ENCODE measurements at places on chromosomes 11 and 22.

GRCh38 chr11:61268588-61269250 is 26.4 kb downstream of the VWCE start:
- no peak for DNase-seq

DNA sequence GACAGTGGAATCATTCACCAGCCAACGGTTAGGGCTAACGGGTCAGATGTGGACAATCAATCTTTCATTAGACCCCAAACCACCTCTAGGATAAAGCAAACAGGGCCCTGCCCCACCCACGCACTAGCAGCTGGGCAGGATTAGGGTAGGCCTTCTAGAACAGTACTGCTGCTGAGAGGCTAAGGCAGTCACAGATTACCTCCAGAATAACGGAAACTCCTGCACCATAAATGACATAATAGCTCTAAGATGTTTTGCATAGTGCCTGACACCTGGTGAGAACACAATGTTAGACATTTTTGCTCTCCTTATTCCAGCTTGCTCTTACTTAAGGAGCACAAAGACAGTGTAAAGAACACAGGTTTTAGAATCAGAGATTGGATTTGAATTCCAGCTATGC is 1.8 kb downstream of the SYTL2 start:
- no peak for DNase-seq

DNA sequence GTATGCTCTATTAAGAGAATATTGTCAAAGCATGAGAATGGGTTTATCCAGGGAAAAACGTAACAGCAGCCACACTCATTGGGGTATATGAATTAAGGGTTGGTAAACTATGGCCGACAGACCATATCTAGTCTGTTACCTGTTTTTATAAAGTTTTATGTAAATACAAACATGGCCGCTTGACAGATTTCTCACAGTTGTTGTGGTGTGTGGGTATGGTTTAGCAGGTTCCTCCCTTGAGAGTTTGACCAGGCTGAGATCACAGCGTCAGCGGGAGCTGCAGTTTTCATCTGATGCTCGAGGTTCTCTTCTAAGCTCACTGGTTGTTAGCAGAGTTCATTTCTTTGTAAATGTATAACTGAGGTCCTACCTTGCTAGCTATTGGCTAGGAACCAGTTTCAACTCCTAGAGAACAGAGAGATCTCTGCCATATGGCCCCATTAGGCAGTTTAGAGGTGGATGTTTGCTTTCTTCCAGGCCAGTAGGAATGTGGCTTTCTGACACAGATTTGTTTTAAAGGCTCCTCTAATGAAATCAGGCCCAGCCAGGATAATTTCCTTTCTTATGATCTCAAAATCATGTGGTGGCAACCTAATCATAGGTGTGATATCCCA is 45.5 kb upstream of the GRIK4 start:
- DNase-seq: no peak

DNA sequence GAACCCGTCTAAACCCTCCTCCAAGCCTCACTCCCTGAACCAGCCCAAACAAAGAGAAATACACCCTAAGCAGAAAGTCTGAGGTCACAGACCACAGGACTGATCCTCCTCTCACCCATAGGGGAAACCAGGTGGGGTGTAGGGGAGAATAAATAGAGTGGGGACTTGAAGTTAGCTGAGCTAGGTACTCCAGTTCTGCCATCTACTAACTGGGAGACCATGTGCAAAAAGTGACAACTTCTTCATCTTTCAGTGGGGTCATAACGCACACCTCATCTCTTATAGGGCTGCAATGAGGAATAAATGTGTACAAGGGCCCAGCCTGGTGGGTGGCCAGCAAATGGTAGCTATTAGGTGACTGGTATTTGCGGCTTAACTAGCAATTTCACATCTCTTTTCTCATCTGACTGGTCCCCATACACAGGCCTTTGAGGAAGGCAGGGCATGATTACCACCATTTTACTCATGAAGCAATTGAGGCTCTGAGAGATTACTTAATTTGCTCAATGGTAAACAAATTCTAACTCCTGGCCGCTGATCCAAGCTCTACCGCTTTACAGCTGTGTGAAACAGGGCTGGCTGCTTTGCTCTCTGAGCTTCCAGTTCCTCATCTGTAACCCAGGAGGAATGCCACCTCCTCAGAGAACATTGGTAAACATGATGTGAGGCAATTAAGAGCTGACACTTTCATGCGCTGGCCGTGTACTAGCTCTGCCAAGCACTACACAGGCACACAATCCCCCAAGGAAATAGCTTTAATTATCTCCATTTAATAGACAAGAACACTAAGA is 16.6 kb downstream of the TBC1D10A start:
- DNase-seq: no peak

DNA sequence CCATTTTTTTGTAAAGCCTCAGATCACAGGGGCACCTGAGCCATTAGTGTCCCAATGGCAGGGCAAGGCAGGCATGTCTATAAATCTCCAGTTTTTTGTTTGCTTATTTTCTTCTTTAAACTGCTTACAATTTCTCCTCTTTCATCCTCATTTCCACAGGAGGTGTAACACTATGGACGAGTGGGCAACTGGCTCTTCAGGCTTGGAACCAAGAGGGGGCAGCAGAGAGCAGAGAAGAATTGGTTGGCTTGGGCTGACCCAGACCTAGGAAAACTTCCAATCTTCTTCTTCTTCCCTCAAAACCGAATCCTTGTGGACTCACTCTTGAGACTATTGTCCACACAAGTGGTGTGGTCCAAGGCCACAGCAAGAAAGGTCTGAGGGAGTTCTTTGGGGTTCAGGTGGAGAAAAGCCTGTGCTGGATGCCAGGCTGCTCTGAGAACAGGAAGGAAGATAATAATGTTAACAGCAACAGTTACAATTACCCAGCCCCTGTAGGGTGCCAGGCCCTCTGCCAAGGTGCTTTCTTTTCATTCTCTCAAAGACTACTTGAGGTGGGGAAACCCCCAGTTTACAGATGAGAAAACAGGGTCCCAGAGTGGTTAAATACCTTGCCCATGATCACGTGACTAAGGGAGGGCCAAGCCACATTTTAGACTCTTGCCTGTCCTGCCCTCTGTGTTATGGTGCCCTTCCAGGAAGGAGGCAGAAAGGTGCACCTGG is 70.7 kb upstream of the E2F8 start:
- no peak for DNase-seq

DNA sequence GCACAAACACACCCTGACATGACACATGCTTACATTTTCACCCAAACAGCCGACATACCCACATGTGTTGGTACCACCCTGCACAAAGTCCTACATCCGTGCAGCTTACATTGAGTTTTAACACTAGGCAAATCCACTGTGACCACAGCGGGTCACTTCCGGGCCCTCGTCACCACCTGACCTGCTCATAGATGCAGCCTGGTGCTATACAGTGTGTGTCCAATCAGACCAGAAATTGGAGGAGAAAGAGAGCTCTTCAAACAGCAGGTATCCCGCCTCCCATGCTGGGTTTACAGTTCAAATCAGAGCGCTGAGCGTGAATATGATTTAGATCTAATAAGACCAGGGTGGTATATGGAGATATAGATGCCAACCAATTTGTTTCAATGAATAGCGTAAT is 35.4 kb downstream of the PHF21B start:
- DNase-seq: no peak

DNA sequence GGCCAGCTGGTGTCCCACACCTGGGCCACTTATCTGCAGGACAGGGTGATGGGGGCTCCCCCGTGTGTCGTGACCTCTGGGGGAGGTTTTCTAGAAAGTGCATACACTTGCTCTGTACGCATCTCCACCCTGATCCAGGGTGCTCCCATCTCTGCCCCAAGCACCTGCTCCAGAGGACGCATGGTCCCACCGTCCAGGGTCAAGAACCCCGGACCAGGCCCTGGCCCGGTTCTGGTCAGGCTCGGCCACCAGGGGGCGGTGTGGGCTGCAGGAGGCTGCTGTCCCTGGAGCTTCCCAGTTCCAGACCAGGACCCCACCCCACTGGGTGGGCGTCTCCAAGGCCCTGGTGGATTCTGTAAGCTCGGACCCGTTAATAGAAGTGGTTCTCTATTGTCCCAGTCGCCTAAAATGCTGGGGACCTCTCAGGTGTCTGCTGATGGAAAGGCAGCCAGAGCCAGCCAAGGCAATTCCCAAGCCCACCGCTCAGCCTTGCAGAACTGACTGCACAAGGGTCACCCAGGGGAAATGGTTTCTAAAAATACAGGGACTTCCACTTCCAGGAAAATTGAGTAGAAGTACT is 34.7 kb upstream of the SEPTIN5 start:
- DNase-seq: no peak

GRCh38 chr22:27207907-27208306 is 550.5 kb downstream of the MIAT start:
- DNase-seq: no peak

DNA sequence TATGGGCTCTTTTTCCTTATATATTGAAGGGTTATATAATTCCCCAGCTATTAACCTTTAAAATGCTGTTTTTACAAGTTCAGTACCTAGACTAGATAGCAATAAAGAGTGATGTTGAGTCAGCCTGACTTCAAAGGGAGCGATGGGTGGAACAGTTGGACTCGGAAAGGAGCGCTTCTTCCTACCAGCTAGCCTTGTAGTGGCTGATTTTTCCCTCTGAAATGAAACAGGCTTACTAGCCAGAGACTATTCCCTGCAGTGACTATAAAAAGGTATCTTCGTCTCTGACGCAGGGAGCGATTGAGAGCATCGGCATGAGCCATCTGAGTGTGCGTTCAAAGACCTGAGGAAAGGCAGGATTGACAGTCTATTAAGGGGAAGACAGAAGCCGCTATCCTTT is 66.0 kb upstream of the GRAMD1B start:
- DNase-seq: no peak

DNA sequence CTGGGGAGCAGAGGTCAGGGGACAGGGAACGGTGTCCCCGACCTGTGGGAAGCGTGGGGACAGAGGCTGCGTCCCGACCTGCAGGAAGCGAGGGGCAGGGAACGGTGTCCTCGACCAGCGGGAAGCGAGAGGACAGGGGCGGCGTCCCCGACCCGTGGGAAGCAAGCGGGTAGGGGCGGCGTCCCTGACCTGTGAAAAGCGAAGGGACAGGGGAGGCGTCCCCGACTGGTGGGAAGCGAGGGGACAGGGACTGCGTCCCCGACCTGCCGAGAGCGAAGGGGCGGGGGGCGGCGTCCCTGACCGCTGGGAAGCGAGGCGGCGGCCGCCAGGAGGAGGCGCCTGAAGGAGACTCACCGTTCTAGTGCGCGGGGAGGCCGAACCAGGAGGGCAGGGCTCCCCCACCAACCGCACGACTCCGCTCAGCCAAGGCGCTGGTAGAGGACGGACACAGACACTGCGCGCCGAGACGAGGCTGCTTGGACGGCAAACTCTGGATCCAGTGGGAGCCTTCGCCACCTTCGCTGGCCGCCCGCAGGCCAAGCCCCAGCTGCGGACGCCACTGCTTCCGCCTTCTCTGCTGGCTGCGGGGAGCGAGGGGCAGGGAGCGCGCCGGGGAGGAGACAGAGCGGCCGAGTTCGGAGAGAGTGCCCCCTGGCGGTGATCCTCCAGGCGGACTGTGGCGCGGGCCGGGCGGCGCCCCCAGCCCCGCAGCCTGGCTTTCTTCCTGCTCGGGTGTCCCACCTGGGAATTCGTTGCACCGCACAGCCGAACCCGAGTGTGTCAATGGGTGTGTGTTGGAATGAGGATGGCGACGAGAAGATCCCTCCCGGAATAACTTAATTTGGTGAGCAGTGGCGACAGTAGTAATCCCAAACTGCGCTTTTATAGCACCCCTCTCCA is at the start of gene TRAF6:
Gene TRAF6, minus strand, starts transcription at position 579 of the 900 bp plus-strand sequence. CDS start 8,757 bp downstream, outside the sequence.
- peak; percentile 30 for DNase-seq
